ENCODE measurements at places on chromosomes 7 and 10.

DNA sequence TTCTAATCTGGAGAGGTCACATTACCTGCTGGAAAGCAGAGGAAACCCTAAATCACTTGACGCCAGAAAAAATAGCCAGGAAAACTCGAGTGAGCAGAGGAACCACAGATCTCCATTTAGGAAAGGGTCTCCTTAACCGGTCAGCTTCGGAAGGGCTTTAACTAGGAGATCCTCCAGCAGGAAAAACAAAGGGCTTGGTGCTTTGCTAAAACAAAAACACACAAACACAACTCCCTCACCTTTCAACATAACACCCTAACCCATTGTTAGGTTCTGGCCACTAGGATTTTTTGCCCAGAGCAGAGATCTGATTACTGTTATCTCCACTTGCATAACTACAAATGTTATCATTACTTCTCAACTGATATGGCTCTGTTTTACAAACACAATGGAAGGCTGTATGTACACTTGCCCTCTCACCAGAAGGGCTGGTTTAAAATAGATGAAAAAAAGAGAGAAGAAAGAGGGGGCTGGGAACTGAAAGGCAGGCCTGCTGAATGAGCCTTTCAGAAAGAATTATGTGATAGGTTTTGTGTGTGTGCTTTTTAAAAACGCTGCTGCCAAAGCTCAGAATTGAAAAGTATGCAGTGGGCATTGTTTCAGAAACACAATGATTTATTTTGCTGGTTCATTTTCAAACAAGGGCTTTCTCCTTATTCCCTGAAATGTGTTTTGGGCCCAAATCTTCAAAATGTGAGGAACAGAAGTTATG, 161.5 kb downstream of the FGFR2 start:
- no peak for DNase-seq

DNA sequence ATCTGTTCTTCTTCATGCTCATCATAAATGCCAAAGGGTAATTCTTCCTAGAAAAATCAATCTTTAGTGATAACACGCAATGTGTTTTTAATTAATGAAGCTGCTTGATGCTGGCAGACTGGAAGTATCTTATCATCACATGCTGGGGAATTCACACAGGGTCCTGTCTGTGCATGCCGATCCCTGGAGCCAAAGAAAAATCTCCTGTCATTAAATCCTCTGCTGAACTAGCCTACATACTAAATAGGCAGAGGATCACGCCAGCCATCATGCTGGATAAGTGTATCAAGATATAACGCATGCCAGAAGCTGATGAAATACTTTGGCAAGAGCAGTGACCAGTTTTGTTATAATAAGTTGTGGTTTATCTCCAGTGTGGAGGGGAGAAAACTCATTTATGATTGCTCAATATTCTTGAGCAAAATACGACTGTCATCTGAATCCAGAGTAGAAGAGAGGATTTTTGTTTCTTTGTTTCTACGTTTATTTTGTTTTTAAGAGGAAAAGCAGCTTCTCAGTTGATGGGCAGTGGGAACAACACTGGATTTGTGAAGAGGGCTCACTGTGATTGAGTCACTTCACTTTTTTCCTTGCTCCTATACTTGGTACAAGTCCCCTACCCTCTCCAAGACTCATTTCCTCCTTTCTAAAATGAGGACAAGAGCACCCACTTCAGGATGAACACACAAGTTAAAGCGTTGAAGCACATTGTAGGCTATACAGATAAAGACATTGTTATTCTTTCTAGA, 649.1 kb downstream of the TNS3 start:
- DNase-seq: no peak

DNA sequence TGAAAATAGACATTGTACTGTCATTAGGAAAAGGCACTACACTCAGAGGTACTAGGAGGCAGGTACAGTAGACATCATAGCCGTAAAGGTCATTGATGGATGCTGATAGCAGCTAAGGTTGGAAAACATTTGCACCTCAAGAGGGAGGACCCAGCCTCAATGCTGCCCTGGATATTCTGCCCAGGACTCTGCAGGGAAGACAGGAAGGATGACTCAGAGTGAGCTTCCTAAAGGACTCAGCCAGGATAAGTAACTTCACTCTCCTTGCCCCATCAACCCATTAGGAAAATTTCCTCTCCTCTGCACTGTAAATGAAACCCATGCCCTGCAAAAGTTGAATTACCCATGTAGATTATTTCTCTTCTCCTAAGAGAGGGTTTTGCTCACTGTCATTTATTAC, 617.9 kb upstream of the MKI67 start:
- no peak for DNase-seq

DNA sequence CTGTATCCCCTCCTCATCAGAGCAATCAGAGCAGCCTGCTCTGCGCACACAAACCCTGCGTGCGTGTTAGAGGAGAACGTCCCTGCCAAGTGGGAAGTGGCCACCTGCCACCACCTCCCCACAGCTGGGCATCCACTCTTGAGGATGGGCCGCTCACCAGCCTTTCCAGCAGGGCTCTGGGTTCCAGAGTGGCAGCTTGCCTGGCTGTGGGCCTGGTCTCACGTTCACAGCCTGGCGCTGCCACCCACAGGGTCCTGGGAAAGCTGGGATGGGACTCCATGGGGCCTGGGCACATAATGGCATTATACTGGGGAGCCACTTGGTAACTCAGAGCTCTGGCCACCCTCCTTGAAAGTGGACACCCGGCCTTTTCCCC, 151.1 kb upstream of the PPP2R2D start:
- DNase-seq: no peak

- no peak for DNase-seq
Measured at GRCh38 chr7:20749906-20750305, 36.8 kb downstream of the SP8 start.

- no peak for DNase-seq
Measured at GRCh38 chr7:29972315-29972669, 17.3 kb downstream of the SCRN1 start.

- DNase-seq: peak; percentile 9
Measured at GRCh38 chr10:21732067-21732772, 198.2 kb downstream of the MLLT10 start.

- DNase-seq: no peak
Measured at GRCh38 chr10:114624951-114625780, 32.9 kb downstream of the ABLIM1 start.

DNA sequence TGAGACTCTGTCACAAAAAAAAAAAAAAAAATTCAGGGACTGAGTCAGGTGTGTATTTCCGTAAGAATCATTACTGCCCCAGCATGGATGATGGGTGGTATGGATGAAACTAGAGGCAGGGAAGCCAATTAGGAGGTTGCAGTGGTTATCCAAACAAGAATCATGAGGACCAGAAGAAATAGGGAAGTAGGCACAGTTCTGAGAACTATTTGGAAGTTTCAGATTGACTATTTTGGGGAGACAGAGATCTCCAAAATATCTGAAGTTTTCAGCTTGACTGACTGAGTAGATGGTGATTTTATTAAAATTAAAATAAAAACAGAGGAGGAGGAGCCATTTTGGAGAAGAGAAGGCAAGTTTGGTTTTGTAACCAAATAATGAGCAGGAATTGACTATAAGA, 119.4 kb upstream of the NRBF2 start:
- DNase-seq: no peak

DNA sequence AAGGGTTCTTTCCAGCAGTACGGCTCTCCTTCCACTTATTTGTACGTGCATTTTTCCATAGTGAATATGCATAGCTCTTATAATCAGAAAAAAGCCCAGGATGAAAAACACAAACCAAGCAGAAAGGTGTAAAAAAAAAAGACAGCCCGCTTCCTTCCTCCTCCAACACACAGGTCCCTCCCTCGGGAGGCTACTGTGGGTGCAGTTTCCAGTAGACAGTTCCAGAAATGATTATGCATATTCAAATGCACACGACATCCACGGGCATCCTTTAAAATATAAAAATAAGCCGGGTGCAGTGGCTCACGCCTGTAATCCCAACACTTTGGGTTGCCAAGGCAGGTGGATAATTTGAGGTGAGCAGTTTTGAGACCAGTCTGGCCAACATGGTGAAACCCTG, 59.9 kb downstream of the TNRC18 start:
- no peak for DNase-seq

- DNase-seq: no peak
Measured at GRCh38 chr10:98646998-98647917, 200.5 kb upstream of the HPS1 start.

DNA sequence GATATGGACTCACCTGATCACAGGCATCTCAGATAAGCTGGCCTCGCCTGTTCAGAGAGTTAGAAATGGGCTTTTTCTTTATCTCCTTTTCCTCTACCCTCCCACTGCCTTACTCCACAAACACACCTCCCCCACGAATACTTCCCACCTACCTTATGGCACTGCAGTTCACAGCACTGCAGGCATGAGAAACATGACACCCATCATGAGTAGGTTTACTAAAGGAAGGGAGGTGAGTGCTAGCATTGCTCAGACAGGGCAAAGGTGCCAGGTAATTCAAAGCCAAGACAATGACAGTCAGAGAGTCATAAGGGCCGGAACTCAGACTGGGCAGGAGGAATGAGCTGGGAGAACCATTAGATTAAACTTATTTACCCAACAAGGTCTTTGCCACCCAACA, 220.6 kb downstream of the FAM107B start:
- DNase-seq: no peak

GRCh38 chr7:22541789-22542188, 41.8 kb upstream of the STEAP1B start:
- no peak for DNase-seq

DNA sequence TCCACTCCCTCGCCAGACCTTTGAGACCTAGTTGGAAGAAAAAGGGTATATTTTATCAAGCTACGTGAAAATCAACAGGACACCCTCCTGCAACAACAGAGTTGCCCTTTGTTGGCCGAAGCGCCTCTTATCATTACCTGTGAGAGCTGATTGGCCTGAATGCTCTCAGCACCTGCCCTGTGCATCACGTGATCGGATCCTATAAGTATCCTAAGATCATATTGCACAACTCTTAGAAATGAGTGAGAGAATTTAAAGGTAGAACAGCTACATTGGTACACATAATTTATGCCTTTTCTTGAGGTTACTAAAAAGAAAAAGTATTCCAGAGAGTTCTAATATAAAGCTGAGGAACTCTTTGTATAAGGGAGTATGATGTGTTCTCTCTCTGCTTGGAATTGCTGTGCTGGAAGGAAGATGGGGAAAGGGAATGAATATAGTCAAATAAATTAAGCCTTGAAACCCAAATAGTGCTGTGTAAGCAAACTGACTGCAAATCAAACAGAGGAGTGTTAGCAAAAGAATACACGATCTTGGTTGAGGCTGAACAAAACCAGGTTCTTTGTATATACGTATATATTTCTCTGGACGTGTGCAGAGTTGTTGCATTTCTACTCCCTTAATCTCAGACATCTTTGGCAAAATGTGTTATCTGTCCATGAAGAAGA, 69.3 kb downstream of the LRRC4 start:
- no peak for DNase-seq

DNA sequence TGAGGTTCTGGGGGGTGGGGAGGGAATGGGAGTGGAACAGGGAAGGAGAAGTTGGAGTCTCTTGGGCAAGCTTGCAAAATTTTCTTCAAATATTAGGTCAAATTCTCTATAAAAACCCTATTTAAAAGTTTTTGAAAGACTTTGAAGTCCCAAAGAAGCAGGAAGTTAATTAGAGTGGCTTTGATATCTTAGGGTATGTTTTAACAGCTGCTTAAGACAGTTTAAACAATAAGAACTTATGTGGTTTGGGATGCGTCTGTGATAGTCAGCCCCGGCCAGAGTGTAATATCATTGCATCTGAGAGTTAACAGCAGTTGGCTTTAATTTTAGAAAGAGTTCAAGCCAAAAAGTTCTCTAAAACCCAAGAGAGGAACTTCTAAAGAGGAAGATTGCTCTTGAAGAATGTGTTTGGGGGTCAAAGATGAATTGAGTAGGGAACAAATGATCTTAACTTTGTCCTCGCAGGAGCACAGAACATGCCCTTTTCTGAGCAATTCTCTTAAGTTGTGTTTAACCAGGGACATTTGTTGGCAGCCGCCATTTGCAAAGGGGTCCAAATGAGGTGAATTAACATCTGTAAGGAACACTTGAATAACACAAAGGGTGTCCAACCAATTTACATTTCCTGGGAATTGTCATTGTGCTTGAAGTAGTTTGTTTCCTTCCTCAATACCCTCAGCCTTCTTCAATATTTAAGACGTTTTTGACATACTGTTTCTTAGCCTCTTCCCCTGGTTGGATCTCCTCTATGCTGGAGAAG, 182.4 kb downstream of the PTEN start:
- no peak for DNase-seq

GRCh38 chr7:52741670-52742290, 293.7 kb upstream of the POM121L12 start:
- no peak for DNase-seq

GRCh38 chr10:29648983-29649268, 14.2 kb upstream of the SVIL start:
- DNase-seq: no peak

DNA sequence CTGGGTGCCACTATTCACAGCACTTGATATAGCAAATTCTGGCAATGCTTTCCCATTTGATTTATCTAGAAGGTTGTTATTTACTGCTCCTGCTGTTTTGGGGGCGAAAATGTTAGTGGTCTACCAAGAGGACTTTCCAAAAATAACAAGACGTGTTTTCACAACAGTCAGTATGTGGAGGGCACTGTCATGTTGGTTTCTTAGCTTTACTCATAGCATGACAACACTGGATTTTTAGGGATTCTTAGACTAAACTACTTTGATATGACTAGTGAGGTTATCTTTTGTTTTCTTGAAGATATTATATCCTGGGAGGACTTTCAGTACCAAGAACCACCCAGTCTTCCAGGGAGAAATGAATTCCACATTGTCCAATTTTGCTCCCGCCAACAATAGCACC, 49.4 kb downstream of the NUDCD3 start:
- no peak for DNase-seq

DNA sequence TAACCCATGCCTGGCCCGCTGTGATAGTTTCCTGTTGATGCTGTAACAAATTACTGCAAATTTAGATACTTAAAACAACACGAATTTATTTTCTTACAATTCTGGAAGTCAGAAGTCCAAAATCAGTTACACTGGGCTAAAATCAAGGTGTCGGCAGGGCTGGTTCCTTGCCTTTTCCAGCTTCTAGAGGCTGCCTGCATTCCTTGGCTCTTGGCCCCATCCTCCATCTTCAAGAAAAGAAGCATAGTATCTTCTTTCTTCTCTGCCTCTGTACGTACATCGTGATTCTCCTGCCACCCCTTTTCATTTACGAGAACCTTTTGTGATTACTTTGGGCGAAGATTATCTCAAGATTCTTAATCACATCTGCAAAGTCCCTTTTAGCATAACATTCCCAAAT, 1.6 kb upstream of the TIAL1 start:
- no peak for DNase-seq

DNA sequence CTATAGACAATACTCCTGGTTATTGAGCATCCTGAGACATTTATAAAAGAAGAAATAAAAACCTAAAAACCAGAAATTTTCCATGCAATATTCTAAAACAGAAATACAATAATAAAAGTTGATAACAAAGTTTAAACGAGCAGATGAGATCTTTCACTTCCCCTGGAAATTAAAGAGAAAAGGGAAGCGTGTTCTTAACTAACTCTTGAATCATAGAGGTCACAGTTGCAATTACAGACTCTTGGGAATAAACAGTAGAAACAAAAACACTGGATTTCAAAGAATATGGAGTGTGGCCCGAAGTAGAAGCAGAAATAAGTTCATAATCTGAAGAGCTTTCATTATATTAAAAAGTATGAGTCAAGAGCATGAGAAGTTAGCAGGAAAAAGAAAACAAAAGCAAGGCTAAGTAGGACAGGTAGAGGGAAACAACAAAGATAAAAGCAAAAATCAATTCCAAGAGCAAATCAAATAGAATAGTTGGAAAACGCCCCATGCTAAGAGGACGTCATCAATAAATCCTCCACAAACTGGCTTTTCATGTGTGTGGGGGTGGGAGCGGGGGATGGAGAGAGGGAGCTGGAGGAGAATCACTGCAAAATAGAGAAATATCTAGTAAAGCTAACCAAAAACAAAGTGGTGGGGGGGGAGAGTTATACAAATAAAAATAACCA, 55.2 kb upstream of the C10orf71 start:
- DNase-seq: no peak

Measured in stimulated activated CD4-positive, alpha-beta T cell treated with anti-CD3 and anti-CD28 coated beads, Interleukin-15, amount 100 ng/mL, for 1 hour (primary cell).